T-helper 22 cell (primary cell): ENCODE measurements at places on chromosomes 11 and 22.

DNA sequence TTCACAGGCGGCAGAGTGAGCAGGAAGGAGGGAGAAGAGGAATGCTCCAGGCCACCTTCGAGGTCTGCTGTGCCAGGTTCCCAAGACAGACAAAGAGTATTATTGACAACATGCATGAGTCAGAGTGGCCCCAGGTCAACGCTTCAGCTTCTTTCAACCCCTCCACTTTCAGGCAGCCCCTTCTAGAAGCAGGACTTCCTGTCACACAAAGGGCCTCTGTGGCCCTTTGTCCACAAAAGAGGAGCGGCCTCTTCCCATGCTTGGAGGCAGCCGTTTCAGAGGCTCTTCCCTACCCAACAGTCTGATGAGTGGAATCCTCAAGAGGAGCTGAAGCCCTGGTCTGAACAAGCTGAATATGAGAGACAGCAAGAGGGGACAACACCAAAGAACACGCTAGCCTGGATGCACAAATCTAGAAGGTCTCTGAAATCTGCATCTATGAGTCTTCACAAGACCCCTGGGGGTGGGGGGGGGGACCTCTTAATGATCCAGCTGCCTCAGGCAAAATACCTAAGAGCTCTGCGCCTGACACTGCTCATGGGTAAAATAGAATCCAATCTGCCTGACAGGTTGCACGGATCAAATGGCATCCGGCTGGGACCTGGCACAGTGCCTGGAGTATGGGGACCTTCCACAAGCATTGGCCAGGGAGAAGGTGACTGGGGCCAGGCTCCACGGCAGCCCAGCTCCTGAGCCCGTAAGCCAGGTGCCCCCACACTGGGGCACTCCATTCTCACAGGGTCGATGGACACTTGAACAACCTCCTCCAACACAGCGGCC, 67.5 kb downstream of the PACSIN2 start:
- no peak for DNase-seq

- DNase-seq: no peak
Measured at GRCh38 chr11:130439160-130439519, 9.3 kb upstream of the ADAMTS15 start.

GRCh38 chr11:1628506-1629325, 859 bp upstream of the KRTAP5-5 start:
- peak; percentile 18 for DNase-seq

GRCh38 chr11:61879152-61879551, 12.2 kb downstream of the FADS3 start:
- no peak for DNase-seq

DNA sequence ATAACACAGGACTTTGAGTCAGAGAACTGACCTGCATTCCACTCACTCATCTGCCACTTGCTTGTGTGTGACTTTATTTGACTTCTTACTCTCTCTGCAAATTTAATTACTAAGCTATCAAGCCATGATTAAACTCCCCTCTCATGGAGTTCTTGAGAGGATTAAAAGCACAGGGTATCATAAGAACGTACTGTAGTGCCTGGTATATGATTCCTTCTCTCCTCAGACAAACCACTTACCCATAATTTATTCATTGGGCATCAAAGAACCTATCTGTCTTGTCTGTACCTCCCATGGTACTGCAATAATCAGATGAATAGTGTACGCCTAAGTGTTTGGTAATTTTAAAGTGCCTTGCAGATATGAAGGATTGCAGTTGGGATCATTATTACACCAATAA, 130.6 kb upstream of the UBASH3B start:
- no peak for DNase-seq

DNA sequence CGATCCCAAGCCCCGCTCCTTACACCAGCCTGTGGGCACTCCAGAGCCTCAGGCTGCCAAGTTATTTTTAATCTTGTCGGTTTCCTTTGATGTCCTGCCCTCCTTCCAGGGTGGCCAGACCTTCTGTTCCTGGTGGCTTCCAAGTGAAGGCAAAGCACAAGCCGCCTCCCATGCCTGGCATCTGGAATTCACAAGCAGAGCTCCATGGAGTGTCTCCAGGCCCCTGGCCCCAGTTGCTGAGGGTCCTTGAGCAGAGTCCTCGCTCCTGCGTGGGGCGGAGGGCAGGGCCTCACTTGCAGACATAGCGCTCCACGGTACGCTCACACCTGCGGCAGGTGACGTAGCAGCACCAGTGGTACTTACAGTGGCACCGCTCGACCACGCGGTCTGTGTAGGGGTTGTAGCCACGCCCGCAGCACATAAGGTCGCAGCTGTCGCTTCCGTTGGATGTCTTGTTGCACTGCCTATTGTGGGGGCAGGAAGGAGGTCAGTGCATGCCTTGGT, 19.5 kb downstream of the WNT11 start:
- DNase-seq: no peak

DNA sequence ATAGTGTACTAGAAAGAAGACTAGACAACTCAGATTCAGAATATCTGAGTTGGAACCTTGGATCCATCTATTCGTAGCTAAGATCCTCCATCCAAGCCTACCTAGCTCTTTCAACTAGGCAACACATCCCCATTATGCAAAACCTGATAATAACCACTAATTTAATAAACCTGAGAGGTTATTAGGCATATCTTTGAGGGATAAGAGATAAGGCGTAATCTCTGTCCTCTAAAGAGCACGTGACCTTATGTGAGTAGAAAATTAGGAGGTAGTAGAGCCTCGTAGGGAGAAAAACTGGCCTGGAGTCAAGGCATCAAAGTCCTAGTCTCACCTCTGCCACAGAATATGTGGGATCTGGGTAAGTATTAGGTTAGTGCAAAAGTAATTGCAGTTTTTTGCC, 87.8 kb downstream of the FAM168A start:
- no peak for DNase-seq

DNA sequence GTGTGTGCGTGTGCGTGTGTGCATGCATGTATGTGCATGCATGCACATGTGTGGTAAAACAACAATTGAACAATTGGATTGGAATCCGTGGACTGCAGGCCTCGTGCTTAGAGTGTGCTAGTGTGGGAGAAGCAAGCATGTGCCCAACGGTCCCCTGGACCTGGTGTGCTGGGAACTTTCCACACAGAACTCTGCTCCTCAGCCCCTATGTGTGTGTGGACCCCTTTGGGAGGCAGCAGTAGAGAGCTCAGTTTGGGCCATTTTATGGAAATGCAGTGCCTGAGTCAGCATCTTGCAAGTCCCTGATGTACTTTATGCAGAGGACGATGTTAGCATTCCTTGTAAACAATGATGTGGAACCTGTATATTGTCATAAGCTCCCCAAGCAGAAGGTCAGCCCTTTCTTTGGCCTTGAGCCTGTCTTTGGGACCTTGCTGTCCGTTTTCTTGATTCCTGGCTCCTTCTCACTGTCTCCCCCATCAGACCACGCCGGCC, 167.3 kb downstream of the TBC1D22A start:
- no peak for DNase-seq

GRCh38 chr11:8325591-8326304, 62.1 kb upstream of the LMO1 start:
- DNase-seq: no peak
